ENCODE measurements at places on chromosomes 7 and 10.

DNA sequence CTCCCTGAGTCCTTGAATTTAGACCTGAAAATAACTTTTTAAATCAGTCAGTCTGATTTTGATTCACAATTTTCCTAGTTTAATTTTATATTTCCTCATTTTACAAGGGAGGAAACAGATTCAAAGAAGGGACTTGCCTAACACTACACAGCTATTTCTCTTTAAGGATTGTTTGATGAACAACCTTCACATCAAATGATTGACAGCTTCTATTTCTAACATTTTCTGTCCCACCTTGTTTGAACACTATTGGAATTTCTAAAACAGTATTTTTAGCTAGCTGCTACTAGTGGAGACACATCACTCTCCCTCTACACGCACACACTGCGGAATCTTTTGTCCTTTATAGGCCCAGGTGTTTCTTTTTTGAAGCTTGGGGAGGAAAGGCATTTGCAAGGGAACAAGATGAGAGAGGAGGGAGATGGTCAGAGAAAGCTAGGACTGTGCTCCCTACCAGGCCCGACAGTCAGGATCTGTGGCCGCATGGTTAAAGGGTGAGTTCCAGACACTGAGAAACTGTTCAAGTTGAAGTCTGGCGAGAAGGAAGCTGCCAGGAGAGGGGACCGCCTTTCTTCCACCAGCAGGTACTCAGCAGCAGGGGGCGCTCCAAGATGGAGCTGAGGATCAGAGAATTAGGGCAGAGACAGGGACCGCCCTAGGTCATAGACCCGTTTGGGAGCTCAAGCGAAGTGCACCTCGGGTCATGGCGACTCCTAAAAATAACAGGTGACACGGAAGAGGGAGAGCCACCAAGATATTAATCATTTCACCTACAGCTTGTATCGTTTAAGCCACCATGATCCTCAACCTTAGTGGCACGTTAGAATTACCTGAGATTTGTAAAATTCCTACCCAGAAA, 49.7 kb downstream of the DNAJC12 start:
- peak; percentile 83 for DNase-seq

DNA sequence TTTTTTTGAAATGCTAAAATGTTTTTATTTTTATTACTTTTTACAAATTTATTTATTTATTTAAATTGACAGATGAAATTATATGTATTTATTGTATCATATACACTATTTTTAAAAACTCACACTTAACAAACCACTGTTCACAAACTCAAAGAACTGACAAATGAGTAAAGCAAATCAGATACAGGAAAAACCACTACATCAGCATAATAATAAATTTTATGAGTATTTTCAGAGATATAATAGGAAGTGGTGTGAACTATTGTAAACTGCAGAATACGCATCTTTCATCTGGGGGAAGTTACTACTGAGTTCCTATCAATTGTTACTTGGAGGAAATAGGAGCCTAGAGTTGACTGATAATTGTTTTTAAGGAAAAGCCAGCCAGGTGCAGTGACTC, 150.7 kb downstream of the PCLO start:
- DNase-seq = no peak

DNA sequence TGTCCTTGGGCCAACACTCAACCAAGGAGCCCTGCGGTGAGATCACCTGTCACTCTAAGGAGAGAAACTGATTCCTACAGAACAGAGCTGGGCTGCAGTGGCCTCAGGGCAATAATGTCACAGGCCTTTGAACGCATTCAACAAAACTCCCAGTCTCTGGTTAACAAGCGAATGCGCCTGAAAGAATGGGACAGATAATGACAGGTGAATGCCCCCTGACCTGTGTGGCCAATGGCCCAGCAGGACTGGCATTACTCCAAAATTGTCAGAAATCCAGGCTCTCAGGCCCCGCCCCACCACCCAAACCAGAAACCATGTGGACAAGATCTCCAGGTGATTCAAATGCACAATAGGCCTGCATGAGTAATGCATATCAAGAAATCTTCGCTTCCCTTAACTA, 277.7 kb upstream of the KLF6 start:
- no peak for DNase-seq

DNA sequence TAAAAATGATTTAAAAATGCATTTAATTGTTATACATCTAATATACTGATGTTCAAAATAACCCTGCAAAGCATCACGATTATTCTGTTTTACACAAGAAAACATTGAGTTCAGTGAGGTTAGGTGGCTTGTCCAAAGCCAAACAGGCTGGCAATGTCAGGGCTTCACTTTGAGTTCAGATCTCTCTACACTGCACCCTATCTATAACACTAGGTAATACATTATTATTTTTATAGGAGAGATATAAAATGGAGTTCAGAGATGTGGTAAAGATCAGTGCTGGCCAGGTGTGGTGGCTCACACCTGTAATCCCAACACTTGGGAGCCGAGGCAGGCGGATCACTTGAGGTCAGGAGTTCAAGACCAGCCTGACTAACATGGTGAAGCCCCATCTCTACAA, 165.9 kb upstream of the MYO3A start:
- no peak for DNase-seq

DNA sequence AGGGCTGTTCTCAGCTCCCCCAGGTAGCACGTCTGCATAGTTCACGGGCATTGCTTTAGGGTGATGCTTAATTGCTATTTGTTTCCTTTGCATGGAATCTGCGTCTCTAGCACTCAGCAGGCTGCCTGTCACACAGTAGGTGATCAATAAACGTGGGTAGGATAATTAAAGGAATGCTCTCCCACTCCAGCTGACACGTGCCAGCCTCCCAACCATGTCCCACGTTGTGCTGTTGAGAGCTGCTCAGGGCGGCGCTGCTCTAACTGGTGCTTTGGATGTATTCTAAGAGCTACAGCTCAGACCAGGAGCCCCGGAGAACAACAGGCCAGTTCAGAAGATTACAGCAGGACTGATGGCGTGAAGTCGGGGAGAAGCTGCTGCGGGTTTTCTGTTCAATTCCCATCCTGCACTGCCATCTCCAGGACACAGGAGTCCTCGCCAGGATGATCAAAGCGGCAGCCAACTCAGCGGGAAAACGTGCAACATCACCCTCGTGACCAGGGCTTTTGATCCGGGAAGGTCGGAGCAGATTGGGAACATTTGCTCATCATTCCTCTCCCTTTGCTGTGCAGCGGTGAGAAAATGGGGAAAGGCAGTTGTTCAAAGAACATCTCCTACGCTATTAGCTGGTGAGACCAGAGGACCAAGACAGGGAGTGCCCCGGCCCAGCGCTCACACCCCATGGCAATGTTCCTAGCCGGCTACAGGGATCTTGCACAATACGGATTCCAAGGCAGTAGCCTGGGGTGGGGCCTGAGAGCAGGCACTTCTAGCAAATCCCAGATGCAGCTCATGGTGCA, 50.5 kb upstream of the FOXK1 start:
- DNase-seq = no peak

DNA sequence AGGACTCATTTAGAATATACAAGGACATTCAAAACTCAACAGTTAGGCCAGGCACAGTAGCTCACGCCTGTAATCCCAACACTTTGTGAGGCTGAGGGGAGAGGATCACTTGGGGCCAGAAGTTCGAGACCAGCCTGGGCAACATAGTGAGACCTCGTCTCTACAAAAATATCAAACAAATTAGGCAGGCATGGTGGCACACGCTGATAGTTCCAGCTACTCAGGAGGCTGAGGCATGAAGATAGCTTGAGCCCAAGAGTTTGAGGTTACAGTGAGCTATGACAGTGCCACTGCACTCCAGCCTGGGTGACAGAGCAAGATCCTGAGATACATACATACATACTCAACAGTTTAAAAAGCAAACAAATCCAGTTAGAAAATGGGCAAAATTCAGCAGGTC, 44.9 kb downstream of the GNA12 start:
- no peak for DNase-seq

Measured in activated naive CD4-positive, alpha-beta T cell treated with Interleukin-2 at 50 U/mL for 16 hours (primary cell).